ENCODE measurements at places on chromosomes 13 and 19.

- DNase-seq = no peak
Measured at GRCh38 chr19:11096210-11096841, 7.1 kb downstream of the LDLR start.

DNA sequence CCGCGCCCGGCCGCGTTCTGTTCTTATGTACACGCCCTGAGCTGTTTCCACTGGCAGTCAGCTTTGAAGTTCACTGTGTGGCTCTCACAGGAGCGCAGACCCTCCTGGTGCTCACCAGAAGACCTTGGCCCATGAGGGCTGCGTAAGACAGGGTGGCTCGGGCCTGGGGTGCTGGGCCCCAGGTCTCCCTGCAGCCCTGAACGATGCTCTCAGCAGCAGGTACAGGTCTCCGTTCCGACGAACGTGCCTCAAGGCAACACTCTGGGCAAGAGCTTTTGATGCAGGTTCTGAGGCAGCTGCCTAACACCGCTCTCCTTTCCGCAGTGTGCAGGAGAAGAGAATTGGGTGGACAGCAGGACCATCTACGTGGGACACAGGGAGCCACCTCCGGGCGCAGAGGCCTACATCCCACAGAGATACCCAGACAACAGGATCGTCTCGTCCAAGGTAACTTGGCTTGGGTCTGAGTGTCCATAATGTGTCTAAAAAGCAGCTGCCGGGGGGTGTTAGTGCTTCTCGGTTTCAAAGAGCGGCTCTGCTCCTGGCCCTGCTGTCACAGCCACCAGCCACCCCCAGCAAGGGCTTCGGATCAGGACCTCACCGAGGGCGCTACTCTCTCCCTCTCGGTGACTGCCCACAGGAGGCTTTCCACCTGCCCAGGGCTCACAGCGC lies 95.1 kb downstream of the ATP11A start:
- no peak for DNase-seq

- no peak for DNase-seq
Measured at GRCh38 chr13:72458701-72459100, 268.7 kb downstream of the MZT1 start.

DNA sequence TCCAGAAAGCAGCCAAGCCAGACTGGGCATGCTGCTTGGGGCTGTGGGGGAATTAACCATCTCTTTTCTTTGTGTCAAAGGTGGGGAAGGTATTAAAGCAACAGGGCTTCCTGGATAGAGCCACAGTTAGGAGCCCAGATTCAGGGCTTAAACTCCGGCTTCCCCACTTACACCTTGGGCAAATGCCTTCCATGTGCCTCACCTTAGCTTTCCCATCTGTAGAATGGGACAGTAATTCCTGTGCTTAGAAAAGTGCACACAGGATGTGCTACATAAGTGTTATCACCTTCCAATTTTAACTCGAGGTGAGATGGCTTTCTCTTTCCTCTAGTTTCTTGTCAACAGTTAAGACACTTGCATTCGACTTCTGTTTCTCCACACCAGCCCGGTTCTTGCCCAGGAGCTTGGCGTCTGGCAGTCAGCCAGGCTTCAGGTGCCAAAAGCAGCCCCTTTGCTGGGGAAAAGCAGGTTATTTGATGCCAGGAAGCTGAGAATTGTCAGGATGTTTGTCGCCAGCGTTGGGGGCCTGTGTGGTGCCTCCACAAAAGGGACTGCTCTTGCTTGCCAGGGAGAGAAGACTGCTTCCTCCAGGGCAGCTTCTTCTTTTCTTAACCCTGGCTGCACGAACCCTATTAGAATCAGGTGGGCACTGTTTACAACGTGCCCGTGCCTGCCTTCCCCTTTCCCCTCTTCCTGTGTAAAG lies 79.2 kb downstream of the SIPA1L3 start:
- DNase-seq = no peak

DNA sequence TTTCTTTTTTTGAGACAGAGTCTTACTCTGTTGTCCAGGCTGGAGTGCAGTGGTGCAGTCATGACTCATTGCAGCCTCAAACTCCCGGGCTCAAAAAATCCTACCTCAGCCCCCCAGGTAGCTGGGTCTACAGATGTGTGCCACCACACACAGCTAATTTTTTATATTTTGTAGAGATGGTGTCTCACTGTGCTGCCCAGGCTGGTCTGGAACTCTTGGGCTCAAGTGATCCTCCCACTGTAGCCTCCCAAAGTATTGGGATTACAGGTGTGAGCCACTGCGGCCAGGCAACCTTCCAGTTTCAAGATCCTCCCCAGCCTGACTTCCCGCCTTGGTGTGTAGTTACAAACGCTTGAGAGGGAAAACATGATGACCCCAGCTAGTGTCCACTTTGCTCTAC lies 22.2 kb downstream of the CNFN start:
- no peak for DNase-seq

DNA sequence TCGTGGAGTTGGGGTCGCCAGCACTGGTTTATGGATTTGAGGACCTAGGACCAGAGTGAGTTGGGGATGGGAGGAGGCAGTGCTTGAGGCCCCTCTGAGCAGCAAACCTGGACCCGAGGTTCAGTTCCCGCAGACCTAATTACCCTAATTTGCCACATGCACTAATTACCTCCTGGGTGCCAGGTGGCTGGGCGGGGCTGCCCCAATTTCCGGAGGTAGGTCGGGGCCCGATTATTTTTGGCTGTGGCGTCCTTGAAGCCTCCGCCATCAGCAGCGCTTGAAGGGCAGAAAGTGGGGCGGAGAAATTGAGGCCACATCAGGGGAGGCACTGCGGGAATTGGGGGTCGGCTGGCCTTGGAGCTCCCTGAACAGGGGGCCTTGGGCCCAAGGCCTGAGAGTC lies 5.9 kb upstream of the HOMER3 start:
- DNase-seq = no peak

GRCh38 chr19:13478576-13478975 lies 27.7 kb downstream of the CACNA1A start:
- no peak for DNase-seq

- DNase-seq = no peak
Measured at GRCh38 chr19:52889931-52890330, 7.5 kb downstream of the ZNF320 start.

DNA sequence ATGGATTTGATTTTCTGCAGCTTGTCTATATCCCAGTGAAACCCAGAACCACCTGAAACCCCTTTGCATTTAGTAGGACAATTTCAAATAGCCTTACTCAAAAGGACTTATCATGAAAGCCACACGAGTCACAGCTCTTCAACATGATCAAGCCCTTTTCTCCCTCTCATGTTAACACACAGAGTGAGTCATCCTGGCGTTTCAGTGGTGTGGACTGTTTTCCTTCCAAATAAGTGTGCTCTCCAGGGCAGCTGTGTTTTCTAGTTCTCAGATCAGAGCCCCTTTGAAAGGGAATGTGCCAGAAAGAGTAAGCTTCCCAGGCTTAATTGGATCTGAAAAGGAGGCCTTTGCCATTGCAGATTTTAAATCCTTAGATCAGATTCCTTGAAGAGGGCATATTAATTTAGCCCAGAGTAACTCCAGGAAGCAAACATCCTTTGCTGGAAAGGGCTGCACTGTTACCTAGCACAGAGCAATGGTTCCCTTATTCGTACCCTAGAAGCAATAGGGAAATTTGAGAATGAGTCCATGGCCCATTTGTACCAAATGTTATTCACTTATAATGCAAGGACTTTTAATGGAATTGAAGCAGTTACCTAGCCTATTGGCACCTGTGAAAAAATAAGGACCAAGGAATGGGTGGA lies 51.3 kb downstream of the ERICH6B start:
- no peak for DNase-seq

GRCh38 chr13:101190976-101191375 lies 225.3 kb downstream of the NALCN start:
- DNase-seq = no peak

DNA sequence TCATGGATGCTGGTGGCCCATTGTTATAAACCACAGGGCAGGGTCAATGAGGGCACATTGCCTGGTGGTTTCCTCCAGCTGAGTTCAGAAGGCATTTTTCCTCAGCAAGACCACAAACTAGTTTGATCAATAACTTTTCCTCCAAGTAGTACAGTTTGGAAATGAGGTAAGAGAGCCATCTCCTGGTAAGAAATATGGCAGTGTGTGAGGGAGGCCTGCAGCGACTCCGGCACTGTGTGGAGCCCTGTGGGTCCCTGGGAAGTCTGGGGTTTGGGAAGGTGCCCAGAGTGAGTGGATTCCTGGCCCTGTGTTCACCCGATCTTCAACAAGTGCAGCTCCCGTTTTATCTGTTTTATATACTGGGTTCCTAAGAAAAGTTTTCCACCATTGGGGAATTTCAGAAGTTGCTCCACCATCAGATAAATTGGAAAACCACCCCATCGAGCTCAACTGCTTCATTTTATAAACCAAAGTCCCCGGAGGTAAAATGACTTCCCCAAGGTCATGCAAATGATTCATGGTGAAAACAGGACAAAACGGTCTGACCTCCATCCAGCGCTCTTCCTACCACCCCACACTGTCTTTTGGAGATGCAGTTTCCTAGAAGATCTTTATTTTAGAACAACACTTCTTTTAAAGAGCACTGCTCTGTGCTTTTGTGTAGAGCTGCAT lies 148.4 kb downstream of the KATNAL1 start:
- DNase-seq = no peak

GRCh38 chr19:18292462-18292809 lies 11.0 kb upstream of the JUND start:
- DNase-seq = no peak

GRCh38 chr13:35136585-35136984 lies 194.5 kb downstream of the NBEA start:
- DNase-seq = no peak

GRCh38 chr13:44148159-44148914 lies 225.3 kb upstream of the SERP2 start:
- DNase-seq = no peak

DNA sequence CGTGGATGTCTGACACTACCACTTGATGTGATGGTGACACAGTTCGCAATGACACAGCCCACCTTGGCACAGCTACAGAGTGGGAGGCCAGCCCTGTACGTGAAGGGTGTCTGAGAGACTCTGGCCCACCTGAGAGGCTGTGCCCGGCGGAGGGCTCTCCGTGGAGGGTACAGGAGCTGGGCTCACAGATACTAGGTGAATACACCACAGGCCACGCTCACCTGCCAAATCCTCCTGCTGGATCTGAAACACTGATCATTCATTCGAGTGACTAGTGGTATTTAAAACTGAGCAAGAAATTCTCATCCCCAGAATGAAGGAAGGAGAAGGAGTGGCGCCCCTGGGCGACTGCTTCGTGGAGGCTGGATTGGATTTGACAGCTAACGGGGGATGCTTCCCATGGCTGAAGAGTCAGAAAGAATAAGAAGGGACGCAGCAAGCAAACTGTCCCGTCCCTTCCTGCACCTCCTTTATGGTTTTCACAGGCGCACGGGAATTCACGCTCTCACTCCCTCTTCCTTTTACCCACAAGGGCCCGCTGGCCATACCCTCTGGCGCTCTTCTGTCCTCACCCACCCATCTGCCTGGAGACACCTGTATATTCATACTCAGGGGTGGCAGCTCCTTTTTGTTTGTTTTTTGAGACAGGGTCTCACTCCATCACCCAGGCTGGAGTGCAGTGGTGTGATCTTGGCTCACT lies 25.0 kb downstream of the CEBPG start:
- no peak for DNase-seq

GRCh38 chr13:73894995-73895571 lies 239.1 kb downstream of the KLF12 start:
- no peak for DNase-seq

DNA sequence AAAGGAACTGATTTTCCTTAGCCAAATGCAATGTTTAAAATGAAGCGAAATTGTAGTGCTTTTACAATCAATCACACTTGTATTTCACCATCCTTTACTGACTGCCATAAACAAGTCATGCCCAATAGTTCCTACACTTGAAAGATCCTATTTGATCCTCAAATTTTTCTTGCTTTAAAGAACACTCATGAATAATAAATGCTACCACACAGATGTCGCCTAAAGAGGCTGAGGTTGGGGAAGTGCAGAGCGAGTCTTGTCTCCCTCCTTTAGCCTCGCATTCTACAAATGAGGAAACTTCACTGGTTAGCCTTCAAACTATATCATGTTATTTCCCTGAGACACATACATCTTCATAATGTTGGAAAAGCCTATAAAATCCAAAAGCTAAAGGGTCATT lies 18.7 kb upstream of the AMER2 start:
- DNase-seq = no peak

GRCh38 chr19:2768365-2769132 lies 14.5 kb downstream of the SGTA start:
- DNase-seq = no peak

- DNase-seq = no peak
Measured at GRCh38 chr19:3363841-3364500, 2.4 kb upstream of the NFIC start.

DNA sequence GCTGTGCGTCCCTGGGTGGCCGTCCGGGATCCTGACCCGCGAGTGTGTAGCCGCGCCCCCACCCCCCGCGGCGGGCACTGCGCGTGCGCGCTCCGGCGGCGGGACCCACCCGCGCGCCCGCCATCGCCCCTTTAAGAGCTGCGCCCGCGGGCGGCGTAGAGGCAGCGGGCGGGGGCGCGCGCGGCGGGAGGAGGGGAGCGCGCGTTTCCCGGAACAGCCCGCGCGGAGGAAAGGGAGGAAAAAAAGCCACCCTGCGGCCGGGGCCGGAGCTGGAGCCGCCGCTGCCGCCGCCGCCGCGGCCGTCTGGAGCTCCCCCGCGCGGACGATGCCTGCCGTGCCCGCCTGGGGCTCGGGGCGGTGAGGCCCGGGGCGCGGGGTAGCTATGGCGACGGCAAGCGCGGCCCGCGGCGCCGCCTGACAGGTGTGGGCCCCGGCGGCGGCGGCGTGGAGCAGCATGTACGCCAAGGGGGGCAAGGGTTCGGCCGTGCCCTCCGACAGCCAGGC lies at the start of gene SSBP4:
SSBP4 (plus strand) TSS at position 204 of the 504 bp plus-strand sequence; CDS start at position 455, 251 bp downstream.
- peak; percentile 51 for DNase-seq
